ENCODE measurements at places on chromosomes 7 and 10. TPM values are rescaled to one million over a fixed set of nuclear protein-coding genes. Genes with fewer than 3 reads are reported as not detected.

Gene PHKG1
- 1.7 TPM for total RNA-seq

Gene RTKN2
- total RNA-seq, result 8.2 TPM

Gene CFTR
- not detected for total RNA-seq

Gene CLDN3
- not detected for total RNA-seq

Gene LEP
- total RNA-seq, result not detected

Gene IFIT1B
- total RNA-seq, result not detected

Gene LIPJ
- not detected for total RNA-seq

Gene CALML5
- not detected for total RNA-seq

Gene MICALL2
- 2.0 TPM for total RNA-seq

Gene RHOBTB1
- total RNA-seq, result not detected

Gene TMED4
- total RNA-seq, result 73.4 TPM

Gene PRR15
- total RNA-seq, result not detected

Gene GDF10
- not detected for total RNA-seq

Gene NOLC1
- 75.2 TPM for total RNA-seq

Gene ASNS
- 49.4 TPM for total RNA-seq

Gene UNC5B
- total RNA-seq, result not detected

Gene LZTS2
- total RNA-seq, result 23.9 TPM

Gene POLR2J
- total RNA-seq, result 41.6 TPM

Gene MSS51
- 2.9 TPM for total RNA-seq

Gene AKR1D1
- not detected for total RNA-seq

Gene CALHM3
- 0.20 TPM for total RNA-seq

Gene BTBD16
- total RNA-seq, result not detected

Gene GIMAP1
- total RNA-seq, result 32.8 TPM

Gene C10orf67
- 0.18 TPM for total RNA-seq

Gene DNAJC30
- total RNA-seq, result 8.5 TPM

Gene STK17A
- 77.4 TPM for total RNA-seq

Gene SPDYE6
- not detected for total RNA-seq

Gene IL15RA
- total RNA-seq, result 16.5 TPM

Gene NACAD
- not detected for total RNA-seq

Gene ZNF22
- total RNA-seq, result 27.4 TPM

Gene EPDR1
- total RNA-seq, result 0.19 TPM

Gene ADAP1
- 14.4 TPM for total RNA-seq

Gene CPN1
- total RNA-seq, result not detected

Gene ELMO1
- total RNA-seq, result 92.3 TPM

Gene CTBP2
- 0.38 TPM for total RNA-seq

Gene CHRM2
- total RNA-seq, result not detected

Gene SLC16A12
- total RNA-seq, result not detected
